ENCODE measurements at places on chromosomes 1 and 21.

- peak; percentile 75 for DNase-seq
Measured at GRCh38 chr1:229230893-229231753, 39.8 kb upstream of the RAB4A start.

DNA sequence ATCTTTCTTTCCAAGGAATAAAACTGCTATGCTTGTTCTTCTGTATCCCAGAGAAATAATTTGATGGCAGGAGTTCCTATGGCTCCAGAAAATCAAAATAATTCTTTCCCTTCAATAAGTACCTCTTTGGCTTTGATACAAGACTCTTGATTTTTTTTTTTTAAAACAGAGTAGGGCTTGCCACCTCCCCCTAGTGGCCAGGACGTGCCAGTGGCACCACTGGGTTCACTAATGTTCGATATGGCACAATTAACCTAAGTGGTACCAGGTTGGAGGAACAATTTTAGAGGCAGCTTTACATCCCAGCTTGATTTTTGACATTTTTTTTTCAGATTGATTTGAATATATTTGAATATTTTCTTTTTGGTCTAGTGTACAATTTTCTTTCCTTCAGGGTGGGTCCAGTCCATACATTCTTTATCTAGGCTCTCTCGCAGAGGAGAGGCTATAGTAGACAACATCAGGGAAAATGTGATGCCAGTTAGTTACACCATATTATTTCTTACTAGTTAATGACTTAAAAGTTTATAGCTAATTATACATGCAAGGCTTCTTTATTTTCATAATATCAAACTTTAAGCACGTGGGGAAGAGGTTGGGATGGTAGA lies 330.9 kb downstream of the S1PR1 start:
- peak; percentile 73 for DNase-seq

GRCh38 chr1:228147768-228148167 lies 2.0 kb upstream of the GJC2 start:
- DNase-seq, result no peak

- no peak for DNase-seq
Measured at GRCh38 chr1:56439610-56440264, 139.6 kb downstream of the PLPP3 start.

DNA sequence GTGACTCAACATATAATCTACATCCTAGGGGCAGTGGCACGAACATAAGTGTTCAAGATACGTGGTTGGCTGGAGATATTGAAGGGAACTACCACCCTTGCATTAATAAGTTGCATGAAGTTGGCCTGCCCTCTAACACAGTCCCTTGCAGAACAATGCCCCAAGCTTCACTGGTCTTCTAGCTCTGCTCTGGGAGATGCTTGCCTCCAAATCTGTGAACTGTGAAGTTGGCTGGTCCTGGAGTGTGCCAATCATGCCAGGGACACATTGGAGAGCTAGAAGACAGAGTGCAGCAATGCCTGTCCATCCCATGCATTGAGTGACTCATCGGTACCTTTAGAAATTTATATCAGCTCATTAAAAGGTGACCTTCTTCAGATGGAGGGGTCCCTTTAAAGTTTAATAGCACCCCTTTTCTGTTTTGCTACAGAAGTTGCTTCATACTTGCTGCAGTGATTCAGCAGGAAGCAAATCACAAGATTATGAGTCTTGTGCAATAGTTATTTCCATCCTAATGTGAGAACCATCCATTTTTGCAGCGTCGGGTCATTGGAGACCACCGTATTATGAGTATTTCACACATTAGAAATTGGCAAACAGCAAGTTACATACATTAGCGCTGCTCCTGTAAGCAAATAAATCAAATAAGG lies 55.2 kb upstream of the KAZN start:
- no peak for DNase-seq

DNA sequence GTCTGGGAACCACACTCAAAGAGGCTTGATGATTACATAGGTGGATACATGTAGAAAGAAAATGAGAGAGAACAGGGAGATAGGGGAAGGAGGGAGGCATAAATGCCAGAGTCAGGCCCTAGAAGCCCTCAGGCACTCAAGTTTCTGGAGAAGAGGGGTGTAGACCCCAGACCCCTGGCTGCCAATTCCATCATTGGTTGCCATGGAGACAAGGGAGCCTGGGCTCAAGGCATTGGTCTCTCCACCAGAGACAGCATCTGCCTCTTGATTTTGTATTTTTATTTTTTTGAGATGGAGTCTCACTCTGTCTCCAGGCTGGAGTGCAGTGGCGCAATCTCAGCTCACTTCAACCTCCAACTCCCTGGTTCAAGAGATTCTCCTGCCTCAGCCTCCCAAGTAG lies 114.3 kb upstream of the GRIK3 start:
- no peak for DNase-seq

GRCh38 chr1:47662068-47662467 lies 224.2 kb downstream of the FOXD2 start:
- no peak for DNase-seq

GRCh38 chr1:206049919-206050600 lies 2.9 kb upstream of the RHEX start:
- no peak for DNase-seq

- peak; percentile 59 for DNase-seq
Measured at GRCh38 chr1:117284399-117285215, 73.9 kb upstream of the VTCN1 start.

DNA sequence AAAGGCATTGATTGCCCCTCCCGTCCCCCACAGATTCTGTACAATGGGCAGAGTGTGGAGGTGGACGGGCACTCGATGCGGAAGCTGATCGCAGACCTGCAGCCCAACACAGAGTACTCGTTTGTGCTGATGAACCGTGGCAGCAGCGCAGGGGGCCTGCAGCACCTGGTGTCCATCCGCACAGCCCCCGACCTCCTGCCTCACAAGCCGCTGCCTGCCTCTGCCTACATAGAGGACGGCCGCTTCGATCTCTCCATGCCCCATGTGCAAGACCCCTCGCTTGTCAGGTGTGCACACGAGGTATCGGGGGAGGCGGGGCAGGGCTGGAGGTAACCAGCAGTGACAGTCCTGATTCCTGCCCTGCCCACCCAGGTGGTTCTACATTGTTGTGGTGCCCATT lies 44.8 kb upstream of the KDM4A start:
- no peak for DNase-seq

GRCh38 chr1:68979891-68980290 lies 483.0 kb upstream of the DEPDC1 start:
- no peak for DNase-seq

DNA sequence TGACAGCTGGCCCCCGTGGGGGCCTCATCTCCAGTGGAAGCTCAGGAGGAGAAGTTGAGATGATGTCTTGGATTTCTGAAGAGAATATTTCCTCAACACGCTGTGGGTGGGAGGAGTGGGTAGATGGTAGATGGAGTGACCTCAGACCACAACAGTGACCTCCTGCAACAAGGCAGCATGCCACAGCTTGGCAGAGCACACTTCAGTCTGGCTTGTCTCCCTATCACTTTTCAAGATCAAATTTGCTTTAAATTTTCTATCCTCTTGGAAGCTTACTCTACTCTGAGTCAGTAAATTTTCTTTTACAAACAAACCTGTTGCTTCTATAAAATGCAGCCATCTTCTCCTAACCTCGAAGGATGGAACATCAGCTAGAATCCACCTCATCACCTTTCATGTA lies 59.7 kb downstream of the NTPCR start:
- DNase-seq, result no peak

DNA sequence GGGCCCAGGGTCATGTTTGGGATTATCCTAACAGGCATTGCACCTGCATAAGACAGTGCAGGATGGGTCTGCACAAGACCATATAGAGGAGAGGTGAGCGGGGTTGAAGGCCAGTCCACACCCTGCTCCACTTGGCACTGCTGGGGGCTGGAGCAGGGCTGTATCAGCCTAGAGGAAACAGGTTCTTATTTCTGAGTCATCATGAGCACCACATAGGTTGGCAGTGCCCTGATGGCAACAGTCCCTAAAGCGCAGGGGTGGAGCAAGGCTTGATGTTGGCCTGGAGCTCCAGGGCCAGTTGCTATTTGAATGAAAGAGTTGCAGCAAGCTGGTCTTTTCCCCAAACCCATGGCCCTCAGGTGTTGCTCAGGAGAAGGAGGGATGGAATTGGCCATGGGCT lies 29.8 kb upstream of the BMP8B start:
- DNase-seq, result no peak

DNA sequence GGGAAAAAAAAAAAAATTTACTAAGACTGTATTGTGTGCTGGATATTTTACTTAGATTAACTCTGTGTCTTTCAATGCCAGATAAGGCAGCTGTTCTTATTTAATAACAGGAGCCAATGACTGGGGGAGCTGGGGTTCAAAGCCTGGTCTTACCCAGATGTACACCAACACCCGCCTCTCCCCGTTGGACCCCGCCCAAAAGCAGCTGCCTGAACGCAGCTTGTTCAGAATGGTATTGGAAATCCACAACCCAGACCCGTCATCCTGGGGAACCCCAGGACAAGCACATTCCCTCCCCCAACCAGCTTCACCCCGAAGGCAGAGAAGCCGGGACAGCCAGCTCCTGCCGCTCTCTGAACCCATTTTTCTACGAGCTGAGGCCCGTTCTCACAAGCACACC lies 113.6 kb upstream of the TMPRSS2 start:
- no peak for DNase-seq

- peak; percentile 50 for DNase-seq
Measured at GRCh38 chr1:109319114-109319513, 12.3 kb upstream of the MYBPHL start.

GRCh38 chr1:159974350-159974965 lies 20.4 kb upstream of the SLAMF9 start:
- no peak for DNase-seq

GRCh38 chr21:45291613-45292398 lies 4.1 kb upstream of the POFUT2 start:
- peak; percentile 44 for DNase-seq

DNA sequence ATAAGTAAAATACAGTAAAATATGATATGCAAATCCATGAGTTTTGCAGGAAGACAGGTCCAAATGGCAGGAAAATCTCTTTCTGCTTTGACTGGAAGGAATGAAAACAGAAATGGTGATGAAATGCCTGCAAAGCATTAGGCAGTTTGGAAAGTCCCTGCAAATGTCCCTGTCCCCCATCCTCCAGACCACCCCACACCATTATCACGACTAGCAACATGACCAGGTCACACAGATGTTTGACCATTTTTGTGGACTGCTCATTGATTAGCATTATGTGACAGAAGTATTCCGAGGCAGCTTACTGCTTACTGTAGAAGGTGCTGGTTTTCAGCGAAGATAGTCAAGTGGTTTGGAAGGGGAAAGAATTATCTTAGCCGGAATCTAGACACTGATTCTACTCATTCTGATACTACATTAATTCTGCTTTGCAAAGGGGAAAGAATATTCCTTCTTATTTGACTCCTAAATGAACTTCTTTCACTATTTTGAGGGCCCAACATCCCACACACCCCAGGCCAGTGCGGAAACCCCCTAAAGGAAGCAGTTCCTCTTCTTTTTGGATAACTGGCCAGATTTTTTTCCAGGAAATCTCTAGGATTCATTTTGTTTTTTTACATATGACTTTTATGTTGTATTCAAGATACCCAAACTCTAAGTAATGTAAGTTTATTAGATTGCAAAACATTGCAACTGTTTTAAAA lies 9.5 kb upstream of the CR2 start:
- DNase-seq, result no peak

DNA sequence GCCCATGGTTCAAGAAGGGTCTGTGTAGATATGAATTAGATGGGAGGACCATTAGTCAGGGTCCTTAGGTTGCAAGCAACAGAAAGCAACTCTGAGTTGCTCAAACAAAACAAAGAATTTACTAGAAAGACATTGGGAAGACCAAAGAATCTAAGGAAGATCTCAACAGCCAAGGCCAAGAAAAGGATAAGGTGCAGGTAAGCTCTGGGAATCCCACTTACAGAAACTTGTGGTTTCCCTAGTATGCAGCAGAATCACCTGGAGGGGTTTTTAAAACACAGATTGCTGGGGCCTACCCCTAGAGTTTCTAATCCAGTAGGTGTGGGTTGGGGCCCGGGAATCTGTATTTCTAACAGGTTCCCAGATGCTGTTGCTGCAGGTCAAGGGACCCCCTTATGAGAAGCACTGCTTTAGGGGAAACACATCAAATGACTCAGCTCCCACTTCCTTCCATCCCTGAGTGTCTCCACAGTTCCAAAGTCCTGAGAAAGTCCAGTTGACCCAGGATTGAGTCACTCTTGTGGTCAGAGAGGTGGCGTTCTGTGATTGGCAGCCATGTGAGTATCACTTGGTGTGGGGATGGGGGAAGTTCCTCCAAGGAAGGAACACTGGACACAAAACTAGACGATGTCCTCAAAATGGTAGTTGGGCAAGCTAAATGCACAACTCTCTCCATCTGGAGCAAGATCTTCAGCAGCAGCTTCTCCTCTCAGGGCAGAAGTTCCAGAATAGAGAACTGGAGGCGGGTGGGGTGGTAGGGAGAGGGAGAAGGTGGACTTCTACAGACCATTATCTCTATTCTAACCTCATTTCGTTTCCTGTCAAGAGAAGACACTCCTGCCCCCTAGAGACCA lies 24.2 kb upstream of the EYA3 start:
- DNase-seq, result no peak
